ENCODE measurements at places on chromosomes 3 and 15.

GRCh38 chr15:93141371-93141794, 52.4 kb upstream of the RGMA start:
- DNase-seq: no peak

- DNase-seq: no peak
Measured at GRCh38 chr3:11690863-11691766, 47.4 kb upstream of the VGLL4 start.

- no peak for DNase-seq
Measured at GRCh38 chr15:24766511-24767133, 91.0 kb downstream of the NPAP1 start.

- DNase-seq: peak; percentile 91
Measured at GRCh38 chr15:62758126-62758951, 284.2 kb upstream of the TPM1 start.

DNA sequence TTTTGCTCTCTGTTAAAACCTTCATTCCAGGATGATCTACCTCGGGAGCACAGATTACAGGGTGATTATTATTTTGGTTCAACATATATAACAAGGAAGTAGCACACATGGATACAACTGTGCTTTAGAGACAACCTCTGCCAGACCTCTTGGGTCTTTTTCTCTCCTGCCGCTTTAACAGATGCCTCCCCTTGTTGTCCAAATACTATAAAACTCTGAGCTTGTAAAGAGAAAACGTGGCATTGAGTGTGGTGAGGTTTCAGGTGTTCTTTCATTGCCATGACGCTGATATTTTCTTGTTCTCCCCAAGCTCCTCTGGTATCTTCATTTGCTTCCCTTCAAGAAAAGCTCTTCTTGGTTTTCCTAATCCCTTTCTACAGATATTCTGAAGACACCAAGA, 29.0 kb downstream of the BCL2L10 start:
- no peak for DNase-seq

GRCh38 chr3:52432691-52433141, 12.2 kb downstream of the SEMA3G start:
- DNase-seq: no peak

DNA sequence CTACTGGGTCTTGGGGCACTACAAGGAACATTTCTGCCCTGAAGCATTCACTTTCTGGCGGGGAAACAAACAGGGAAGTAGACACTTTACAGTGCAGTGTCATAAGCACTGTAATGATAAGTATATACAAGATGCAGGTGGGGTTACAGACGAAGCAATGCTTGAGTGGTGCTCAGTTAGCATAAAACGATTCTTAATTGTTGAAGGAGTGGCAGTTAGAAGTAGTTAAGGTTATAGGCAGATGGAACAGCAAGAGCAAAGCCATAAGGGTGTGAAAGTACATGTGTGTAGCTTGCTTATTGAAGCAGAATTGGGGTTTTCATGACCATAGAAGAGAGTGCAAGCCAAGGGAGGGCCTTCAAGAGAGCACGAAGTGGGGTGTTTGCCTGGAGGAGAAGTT, 46.2 kb downstream of the SLC25A26 start:
- no peak for DNase-seq
